ENCODE measurements at places on chromosomes 4 and X.

- DNase-seq: no peak
These were observed 51.3 kb downstream of the SMAD1 start for GRCh38 chr4:145533001-145533400.

DNA sequence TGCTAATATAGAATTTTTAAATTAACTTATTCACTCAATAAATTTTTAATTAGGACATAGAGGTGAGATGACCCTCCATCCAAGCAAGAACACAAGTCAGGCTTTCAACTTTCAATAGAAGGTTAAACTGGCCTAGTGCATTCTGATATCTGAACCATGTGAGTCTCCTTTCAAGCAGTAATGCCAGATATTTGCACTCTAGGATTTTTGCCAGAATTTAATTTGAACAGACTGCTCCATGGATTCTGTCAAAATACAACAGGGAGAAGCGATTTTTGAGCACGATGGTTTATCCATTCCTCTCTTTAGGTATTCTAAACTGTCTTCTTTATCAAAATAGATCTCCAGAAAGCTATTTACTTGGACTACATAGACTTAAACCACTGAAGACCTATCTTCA is 72.0 kb upstream of the DCLK2 start:
- no peak for DNase-seq

DNA sequence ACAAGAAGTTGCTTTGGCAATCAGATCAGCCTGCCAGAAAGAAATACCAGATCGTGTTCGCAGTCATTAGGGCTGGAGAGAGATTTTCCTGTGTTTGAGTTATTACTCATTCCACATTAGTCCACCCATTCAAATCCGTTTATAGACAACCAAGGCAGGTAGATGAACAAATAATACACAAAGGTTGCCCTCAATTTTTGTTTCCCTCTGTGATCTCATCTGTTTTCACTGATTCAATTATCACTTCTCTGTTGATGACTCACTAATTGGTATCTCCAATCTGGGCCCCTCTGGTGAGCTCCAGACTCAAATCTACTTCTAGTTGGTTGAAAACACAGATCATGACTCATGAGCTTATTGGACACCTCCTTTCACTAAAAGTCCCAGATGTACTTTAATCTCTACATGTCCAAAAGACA is 54.5 kb downstream of the CHM start:
- peak; percentile 15 for DNase-seq

DNA sequence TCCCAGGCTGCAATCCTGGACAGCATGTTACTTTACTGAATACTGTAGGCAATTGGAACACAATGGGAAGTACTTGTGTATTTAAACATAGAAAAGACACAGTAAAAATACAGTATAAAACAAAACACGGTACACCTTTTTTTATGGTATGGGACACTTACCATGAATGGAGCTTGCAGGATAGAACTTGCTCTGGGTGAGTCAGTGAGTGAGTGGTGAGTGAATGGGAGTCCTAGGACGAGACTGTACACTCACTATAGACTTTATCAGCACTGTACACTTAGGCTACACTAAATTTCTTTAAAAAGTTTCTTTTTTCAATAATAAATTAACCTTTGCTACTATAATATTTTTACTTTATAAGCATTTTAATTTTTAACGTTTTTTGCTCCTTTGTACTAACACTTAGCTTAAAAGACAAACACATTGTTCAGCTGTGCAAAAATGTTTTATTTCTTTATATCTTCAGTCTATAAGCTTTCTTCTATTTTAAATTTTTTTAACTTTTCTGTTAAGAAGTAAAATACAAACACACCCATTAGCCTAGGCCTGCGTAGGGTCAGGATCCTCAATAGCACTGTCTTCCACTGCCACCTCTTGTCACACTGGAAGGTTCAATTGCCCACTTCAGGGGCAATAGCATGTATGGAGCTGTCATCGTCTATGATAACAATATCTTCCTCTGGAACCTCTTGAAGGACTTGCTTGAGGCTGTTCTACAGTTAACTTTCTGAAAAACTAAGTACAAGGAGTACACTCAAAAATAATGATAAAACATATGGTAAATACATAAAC is 293.5 kb upstream of the FSTL5 start:
- no peak for DNase-seq

- no peak for DNase-seq
These were observed 29.5 kb downstream of the PPP2R3B start for GRCh38 chrX:357035-357692.

GRCh38 chr4:61380865-61381264 is 180.7 kb downstream of the ADGRL3 start:
- DNase-seq: no peak

GRCh38 chrX:68345025-68345424 is 88.3 kb downstream of the OPHN1 start:
- no peak for DNase-seq

DNA sequence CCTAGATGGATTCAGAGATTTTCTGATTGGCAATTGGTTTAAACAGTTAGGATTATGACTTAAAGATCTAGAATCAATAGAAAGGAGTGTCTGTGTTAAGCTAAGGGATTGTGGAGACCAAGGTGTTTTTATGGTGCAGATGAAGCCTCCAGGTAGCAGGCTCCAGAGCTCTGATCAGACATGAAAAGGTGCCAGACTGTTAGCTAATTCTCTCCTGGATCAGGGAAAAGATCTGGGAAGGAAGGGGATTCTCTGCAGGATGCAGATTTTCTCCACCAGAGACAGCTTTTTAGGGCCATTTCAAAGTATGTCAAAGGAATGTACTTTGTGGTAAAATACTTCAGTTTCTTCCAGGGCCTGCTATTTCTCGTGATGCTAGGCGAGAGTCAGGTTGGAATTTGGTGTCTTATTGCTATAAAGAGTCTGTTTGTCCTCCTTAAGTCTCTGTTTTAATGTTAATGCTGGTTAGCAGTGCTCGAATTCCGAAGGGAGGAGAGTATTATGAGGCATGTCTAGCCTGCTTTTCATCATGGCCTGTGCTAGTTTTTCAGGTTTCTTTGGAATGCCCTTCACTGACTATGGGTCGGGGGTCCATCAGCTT is 12.0 kb upstream of the GPR78 start:
- no peak for DNase-seq

- no peak for DNase-seq
These were observed 21.9 kb downstream of the ERCC6L start for GRCh38 chrX:72216973-72217372.

DNA sequence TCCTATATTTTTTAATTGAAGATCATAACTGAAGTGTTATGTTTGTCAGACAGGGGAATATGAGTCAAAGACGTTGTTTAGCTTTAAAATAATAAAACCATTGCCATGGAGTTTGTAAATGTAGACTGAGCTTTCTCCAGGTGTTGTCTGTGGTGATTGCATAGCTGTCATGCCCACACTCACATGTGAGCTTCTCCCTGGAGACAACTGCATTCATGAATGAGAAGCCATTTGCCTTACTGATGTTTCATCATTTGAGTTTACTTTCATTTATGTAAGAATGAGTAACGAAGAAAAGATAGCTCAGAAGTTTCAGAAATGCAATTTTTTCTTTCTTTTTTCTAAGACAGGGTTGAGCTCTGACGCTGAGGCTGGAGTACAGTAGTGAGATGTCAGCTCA is 339.1 kb downstream of the GALNTL6 start:
- no peak for DNase-seq

DNA sequence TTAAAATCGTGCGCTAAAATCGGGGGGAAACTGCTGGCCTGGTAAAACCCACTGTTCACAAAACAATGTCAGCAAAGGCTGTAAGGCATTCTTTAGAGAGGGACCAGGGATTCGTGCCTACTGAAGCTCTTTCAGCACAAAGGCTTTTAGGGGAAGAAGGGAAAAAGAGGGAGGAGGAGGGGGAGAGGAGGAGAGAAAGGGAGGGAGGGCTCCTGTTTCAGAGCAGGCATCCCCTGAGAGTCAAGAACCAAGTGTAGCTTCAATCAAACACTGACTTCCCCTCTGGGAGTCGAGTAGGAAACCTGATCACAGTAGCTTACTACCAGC is 9.5 kb downstream of the BCOR start:
- no peak for DNase-seq

DNA sequence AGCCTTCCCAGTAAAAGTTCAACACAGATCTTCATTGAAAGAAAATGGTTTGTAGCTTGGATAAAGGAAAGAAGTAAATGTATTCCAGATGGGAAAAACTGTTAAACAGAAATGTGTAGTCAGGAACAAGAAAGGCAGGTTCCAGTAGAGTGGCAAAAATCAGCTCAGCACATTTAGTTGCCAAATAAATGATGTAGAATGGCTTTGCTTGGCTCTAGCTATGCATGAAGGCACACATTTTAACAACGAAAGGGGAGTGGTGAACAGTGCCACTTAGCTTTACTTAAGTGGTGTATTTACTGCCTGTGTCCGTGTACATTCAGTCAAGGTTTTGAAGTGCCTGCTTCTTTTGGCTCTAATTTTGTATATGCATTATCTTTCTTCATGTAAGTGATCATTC is 644.5 kb upstream of the ATOH1 start:
- no peak for DNase-seq

- no peak for DNase-seq
These were observed 39.6 kb downstream of the DKK2 start for GRCh38 chr4:106996490-106996889.

- peak; percentile 71 for DNase-seq
These were observed 3.6 kb downstream of the MID1IP1 start for GRCh38 chrX:38804682-38805431.

- peak; percentile 33 for DNase-seq
These were observed 4.4 kb upstream of the METTL14 start for GRCh38 chr4:118680808-118681207.

DNA sequence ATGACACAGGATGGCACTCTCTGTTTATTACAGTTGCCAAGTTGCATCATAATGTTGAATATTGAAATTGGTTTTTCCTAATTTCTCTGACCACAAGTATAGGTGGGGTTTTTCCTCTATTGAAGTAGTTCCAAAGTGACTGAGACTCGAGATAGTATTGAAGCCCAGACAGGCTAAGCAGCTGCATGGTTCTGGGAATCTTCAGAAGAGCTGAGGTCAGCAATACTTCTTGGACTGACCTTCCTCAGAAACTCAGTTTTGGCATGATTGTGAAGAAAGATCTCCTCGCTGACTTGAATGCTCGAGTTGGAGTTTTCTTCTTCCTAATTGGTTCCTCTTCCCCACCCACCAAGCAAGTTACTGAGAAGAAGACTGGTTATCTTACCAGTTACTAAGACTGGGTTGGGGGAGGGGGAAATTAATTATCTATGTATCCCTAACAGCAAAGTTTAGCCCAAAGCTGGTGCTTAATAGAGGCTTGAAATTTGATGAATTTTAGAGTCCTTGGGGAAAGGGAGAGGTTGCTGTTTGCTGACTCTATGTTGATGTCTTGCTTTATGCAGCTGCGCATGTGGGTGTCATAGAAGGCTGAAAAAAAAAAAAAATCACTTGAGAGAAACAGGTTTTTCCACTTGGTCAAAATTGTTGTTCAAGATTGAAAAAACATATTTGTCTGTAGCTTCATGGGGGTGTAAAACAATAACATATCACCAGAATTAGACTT is 91.1 kb downstream of the P2RY10 start:
- no peak for DNase-seq

DNA sequence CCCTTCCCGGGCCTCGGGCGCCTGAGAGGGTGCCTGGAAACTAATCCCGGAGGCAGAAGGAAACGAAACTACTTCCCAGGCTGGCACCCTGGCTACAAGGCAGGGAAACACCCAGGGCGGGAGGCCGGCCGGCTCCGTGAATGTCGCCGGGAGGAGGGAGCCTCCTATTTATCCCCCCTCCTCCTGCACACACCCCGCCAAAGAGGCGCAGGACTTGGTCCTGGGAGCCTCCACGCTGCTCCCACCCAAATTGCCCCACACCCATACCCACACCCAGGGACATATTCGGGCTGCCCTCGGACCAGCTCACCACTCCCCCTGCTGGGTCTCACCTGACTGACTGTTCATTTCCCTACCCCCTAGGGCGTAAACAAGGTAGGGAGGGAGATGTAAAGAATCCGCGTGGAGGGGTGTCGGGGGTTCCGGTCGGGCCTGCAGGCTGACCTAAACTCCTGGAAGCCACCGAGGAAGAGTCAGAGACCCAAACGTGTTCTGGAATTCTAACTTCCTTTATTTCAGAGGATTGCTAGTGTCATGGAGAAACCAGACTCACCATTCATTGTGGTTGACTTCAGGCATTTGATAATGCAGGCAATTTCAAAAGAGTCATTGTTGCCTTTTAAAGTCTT is at the start of gene BTC:
Gene BTC, minus strand, starts transcription at position 142 of the 629 bp plus-strand sequence. CDS start 198 bp downstream, outside the sequence.
- DNase-seq: peak; percentile 3

- DNase-seq: no peak
These were observed 1367.1 kb downstream of the STIM2 start for GRCh38 chr4:28227764-28228163.

- DNase-seq: peak; percentile 20
These were observed 161.2 kb upstream of the WDFY3 start for GRCh38 chr4:85127653-85128052.

DNA sequence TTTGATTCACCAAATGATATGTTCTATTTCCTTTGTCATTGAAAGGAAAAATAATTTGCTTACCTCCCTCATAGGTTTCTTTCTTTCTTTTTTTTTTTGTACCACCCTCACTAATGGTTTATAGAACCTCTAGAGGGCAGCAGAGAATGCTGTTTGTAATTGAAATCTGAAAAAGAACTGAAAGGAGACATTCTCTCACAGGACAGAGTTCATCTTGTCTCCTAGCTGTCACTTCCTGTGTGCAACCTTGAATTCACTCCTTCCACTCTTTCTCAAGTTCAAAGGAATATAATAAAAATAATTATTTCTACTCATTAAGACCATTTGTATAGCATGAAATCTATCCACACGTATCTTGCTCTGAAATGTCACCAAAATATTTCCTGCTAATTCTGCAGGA is 51.0 kb downstream of the GUCY1B1 start:
- peak; percentile 38 for DNase-seq

DNA sequence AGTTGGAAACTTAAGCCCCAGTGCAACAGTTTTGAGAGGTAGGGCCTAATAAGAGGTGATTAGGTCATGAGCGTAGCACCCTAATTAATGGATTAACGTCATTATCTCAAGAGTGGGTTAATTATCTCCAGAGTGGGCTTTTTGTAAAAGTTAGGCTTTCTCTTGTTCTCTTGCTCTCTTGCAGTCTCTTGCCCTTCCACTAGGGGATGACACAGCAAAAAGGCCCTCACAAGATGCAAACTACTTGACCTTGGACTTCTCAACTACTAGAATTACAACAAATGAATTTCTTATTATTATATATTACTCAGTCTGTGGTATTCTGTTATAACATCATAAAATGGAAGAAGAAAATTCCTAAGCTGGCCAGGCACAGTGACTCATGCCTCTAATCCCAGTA is 22.1 kb upstream of the NDST3 start:
- peak; percentile 23 for DNase-seq

- no peak for DNase-seq
These were observed 203.1 kb downstream of the BCOR start for GRCh38 chrX:39894683-39895082.

DNA sequence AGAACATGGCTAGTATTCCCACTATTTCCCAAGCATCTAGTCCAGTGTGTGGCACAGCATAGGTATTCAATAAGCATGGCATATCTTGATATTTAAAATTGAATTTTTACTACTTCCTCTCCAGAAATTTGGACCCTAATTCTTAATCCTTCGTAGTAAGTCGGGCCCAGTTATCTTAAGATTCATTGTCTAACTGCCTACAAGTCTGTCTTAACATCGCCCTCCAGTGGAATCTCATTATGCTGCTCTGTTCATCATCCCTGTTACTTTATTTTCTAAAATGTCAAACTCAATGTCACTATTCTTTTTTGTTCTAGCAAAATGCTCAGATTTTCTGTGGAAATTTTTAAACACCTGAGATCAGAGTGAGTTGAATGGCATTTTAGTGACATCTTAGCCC is 606.2 kb downstream of the KLHL13 start:
- no peak for DNase-seq

All from erythroblast (primary cell).